ENCODE measurements at places on chromosomes 6 and 20. TPM values are rescaled to one million over a fixed set of nuclear protein-coding genes. Genes with fewer than 3 reads are reported as not detected.

- DNase-seq: no peak
These were observed 361.6 kb downstream of the THBS2 start for GRCh38 chr6:168892031-168892430.

Gene AVP
- total RNA-seq: not detected

DNA sequence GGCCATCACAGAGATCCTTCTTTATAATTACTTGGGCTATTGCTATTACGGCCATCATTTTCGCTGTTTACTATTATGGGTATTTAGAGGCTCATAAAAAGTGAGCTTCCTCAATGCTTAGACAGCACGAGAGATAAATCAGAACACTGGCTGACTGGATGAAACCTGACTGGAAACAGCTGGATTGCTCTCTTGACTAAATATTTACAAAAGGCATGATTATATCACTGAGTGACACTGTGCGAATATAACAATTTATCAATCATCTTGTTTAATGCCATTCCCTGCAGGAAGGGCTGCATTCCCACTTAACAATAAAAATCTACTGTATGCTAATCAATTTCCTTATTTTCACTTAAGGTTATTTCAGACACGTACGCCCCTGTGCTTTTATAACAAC, 260.1 kb upstream of the ARID1B start:
- no peak for DNase-seq

DNA sequence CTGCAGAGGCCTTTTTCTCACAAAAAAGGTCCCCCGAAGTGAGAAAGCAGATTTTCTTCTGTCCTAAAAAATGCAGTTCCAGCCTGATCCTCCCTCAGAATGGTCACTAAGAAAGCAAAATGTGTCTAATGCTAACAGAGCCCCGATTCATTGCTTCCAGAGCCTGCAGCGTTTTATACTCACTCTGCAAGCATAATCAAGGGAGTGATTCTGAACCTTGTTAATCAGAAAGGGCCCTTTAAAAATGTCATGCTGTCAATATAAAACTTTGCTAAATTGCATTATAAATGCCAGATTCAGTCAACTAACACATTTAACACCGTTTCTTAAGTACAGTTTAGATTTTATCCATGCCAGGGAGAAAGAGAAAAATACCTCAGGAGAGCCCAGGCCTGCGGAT, 202.8 kb downstream of the CD83 start:
- no peak for DNase-seq

- DNase-seq: no peak
These were observed 140.4 kb downstream of the NCOA3 start for GRCh38 chr20:47642118-47642517.

DNA sequence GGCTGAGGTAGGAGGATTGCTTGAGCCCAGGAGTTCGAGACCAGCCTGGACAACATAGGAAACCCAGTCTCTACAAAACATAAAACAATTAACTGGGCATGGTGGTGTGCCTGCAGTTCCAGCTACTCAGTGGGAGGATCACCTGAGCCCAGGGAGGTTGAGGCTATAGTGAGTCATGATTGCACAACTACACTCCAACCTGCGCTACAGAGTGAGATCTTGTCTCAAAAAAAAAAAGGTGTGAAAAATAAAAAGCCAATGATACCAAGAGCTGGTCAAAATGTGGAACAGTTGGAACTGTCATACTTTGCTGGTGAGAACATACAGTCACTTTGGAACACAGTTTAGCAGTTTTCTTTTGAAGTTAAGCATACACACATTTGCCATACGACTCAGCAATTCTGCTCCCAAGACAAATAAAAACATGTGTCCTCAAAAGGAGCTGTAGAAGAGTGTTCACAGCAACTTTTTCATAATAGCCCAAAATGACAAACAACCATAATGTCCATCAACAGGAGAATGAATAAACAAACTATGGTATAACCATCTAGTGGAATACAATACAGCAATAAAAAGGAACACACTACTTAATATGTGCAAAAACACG, 21.6 kb upstream of the FKBP5 start:
- DNase-seq: no peak

Gene MAD2L1BP
- 27.3 TPM for total RNA-seq

Gene PKIB
- 0.22 TPM for total RNA-seq

DNA sequence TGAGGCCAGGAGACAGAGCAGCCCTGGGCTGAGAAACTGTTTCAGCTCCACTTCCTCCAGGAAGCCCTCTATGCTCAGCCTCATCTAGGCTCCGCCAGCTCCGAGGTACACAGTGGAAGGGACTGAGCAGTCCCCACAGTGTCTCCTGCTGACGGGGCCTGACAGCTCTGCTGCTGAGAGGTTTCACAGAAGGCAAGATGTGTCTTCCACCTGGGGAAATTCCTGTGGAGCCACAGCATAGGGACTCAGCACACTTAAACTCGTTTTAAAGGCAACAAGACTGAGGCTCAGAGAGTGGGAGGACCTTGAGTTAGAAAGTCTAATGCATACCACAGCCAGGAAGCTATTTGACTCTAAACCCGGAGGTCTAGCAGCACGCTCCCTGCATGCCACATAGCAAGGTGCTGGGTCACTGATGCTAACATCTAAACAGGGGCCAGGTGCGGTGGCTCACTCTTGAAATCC, 6.8 kb downstream of the ADA start:
- DNase-seq: no peak

GRCh38 chr6:45479834-45480751, 102.4 kb upstream of the SUPT3H start:
- DNase-seq: peak; percentile 28

GRCh38 chr6:142731611-142732010, 213.4 kb downstream of the HIVEP2 start:
- DNase-seq: no peak

DNA sequence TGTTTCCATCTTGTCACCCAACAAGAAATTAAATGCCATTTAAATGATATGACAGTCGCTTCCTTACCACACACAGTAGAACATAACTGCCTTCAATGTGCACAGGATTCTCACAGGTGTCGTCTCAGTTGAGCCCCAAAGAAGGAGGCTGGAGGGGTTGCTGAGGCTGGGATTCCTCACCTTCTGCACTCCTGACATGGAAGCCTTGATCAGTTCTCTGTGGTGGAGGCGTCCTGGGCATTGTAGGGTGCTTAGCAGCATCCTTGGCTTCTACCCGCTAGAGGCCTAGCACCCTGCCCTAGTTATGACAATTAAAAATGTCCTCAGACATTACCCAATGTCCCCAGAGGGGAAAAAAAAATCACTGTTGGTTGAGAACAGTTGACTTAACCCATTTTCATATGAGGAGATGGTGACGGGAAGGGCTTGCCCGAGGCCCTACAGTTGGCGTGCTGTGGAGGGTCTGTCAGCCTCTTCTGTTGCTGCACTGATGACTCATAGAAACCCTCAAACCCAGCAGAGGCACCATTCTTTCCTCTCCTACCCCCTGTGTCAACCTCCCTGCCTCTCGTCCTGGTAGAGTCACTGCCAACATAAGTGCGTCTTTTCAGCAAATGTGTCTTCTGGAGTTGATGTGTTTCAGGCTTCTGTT, 19.3 kb upstream of the ZNF831 start:
- DNase-seq: no peak

DNA sequence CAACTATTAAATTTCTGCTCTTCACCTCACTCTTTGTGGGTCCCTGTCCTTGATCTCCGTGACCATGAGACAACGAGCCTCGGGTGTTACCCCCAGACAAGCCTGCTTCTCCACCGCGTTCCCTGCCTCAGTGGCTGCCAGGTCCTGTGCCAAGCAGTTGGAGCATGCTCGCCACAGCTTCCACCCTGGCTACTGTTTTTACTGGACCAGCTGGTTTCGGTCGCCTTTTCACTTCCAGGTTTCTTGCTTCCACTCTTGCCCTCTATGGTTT, 5.6 kb downstream of the TP53RK start:
- DNase-seq: no peak

DNA sequence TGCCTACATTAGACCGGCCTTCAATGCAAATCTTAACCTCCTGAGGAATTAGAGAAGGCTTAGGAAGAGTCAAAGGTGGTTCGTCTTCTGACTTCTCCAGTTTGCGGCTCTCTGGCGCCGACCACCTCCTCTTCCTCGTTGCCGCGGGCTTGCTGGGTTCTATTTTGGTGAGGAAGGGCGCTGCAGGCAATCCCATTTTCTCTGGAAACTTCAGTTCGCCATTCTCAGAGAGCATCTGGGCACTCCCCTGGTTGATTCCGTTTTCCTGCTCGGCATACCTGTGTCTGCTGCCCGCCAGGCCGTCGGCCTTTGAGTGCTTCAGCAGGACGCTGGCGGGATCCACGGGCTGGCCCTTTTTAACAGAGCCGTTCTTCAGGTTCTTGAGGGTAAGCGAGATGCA, 67.9 kb downstream of the GMPR start:
- no peak for DNase-seq

DNA sequence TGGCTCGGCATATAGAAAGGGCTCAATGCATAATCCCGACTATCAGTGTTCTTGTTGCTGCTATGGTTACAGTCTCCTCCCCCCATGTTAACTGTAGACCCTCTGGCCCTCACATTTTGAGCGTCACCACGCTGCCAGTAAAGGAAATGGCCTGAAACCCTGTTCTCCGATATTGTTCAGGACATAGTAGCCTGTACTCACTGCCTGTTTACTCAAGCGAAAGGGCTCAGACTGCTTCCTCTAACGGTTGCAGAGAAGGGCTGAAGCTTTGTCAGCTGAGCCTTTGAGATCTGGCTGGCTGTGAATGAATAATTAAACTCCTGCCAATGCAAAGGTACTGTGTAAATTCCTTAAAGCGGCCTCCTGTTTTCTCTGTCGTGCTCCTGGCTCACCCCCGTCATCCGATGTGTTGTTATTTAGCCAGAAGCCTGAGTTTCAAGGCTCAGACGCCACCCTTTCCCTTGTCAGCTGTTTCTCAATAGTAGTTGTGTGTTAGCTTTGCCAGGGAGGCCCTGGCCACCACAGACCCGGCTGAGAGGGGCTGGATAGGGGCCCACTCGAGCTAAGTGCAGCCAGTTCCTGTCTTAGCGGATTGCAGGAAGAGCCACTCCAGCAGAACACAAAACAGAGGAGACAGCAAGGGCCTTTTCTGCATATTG, 31.2 kb upstream of the RALGAPA2 start:
- no peak for DNase-seq

- DNase-seq: no peak
These were observed 292.8 kb downstream of the FRK start for GRCh38 chr6:115767931-115768330.

- DNase-seq: no peak
These were observed 27.5 kb downstream of the SERPINB9 start for GRCh38 chr6:2875359-2876191.

Gene C6orf118
- total RNA-seq: not detected

GRCh38 chr6:2913621-2914317, 10.7 kb upstream of the SERPINB9 start:
- DNase-seq: no peak

Measured in HFFc6 (cell line).